ENCODE measurements at places on chromosomes 2 and 18.

DNA sequence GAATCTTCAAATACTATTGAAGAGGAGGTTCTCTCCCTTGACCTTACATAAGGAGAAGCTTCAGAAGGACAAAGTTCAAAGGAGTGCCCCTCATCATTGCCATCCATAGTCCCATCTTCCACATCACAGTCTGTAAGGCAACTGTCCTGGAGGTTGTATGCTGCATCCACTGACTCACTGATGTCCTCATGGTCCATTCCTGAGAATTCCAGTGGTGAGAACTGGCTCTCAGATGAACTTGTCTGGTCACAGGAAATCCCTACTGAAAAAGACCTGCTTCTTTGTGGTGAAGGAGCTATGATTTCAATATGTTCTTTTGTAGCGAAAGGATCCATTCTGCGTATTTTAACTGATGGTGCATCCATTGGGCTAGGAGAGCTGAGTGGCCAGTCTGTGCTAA is 52.2 kb downstream of the EIF2AK3 start:
- no peaks in the 10 kb centered on the region for H3K4me1 ChIP-seq
- H3K36me3 ChIP-seq: peaks cover 38% of the 10 kb centered on the region
- no peak overlapping the region for H3K27ac ChIP-seq
- no peak overlapping the region for H3K4me3 ChIP-seq

- H3K36me3 ChIP-seq: no peaks in the 10 kb centered on the region
- H3K4me3 ChIP-seq: no peak overlapping the region
- peaks cover 5% of the 10 kb centered on the region for H3K27me3 ChIP-seq
- H3K4me1 ChIP-seq: no peaks in the 10 kb centered on the region
Measured at GRCh38 chr2:180040146-180040925, 33.2 kb upstream of the CWC22 start.

DNA sequence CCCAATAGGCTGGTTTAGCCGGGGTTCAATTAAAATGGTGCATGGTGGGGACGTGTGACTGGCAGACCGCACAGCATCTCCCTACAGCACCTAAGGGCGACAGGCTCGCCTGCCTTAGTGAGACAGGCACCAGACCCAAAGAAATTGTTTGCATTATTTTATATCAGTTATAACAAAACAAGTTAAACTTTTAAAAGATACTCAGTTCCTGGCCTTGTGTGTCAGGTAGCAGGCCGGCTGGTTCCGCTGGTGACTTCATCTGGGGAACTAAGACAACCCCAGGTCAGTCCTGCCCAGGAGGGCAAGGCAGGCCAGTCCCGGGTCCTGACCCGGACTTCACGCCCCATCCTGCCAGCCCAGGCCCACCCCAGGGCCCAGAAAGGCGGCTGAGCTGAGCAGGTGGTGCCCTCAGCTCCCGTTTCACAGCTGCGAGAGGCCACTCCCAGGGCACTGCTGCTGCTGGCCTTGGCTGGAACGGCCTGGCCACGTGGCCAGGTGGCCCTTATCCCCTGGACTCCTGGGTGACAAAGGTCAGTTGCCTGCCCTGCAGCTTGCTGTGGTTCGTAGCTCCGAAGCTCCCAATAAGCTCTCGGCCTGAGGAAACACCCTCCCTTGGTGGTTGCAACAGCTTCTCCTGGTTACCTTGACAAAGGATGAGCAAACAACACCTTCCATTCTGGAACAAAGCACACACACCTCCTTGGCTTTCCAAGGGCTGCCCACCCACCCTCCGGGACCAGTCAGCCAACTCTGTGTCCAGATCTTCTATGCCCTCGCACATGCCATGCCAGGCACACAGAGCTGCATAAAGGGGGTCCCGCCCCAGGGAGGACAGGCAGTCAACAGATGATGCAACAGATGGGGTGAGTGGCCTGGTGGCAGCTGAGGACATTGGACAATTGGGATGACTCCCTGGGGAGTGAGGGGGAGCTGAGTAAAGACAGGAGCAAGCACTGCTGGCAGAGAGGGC is 11.3 kb upstream of the AGXT start:
- DNase-seq: no peak
- H3K4me1 ChIP-seq: no peaks in the 10 kb centered on the region
- H3K27ac ChIP-seq: no peak overlapping the region
- H3K27me3 ChIP-seq: no peaks in the 10 kb centered on the region
- H3K36me3 ChIP-seq: no peaks in the 10 kb centered on the region

DNA sequence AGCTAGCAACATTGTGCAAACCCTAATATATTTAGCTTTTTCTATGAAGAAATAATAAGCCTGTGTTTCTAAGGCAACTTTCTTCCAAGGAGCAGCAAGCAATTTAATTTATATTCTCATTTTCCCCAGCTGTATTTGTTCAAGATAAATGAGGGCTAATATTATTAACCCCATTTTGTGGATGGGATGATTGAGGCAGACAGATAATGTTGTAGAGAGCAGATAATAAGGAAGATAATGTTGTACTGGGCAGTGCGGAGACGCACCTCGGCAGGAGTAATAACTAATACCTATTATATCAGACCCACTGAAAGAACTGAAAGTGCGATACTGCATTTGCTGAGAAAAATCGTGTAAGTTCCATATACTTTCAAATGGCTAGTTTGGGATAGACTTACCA is 344.1 kb upstream of the FANCL start:
- no peak overlapping the region for H3K27ac ChIP-seq
- no peaks in the 10 kb centered on the region for H3K36me3 ChIP-seq
- H3K27me3 ChIP-seq: no peaks in the 10 kb centered on the region
- no peak overlapping the region for H3K4me3 ChIP-seq
- no peak for DNase-seq

DNA sequence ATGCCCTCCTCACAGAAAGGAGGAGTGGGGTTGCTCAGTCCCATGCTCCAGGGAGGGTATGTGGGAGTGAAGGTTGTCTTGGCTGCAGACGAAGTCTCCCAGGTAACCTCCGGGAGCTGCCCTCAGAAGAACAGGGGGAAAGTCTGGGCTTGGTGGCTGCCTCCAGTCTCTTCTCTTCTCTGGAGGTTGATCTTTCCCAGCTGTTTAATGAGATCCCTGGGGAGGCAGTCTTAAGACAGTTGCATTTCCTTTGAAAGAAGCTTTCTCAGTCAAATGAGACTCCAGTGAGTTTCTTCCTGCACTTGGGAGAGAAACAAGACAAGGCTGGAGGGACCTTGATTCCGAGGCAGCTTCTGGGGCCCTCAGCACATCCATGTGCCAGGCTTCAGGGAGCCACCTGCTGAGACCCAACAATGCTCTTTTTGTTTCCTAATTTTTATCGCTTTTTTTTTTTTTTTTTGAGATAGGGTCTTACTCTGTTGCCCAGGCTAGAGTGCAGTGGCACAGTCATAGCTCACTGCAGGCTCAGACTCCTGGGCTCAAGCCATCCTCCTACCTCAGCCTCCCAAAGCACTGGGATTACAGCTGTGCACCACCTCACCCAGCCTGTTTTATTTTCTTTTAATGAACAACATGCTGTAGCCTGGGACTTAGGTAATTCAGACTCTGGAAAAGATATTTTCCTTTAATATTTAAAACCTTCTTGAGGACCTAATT is 71.7 kb upstream of the TPO start:
- no peak for DNase-seq
- no peaks in the 10 kb centered on the region for H3K36me3 ChIP-seq

DNA sequence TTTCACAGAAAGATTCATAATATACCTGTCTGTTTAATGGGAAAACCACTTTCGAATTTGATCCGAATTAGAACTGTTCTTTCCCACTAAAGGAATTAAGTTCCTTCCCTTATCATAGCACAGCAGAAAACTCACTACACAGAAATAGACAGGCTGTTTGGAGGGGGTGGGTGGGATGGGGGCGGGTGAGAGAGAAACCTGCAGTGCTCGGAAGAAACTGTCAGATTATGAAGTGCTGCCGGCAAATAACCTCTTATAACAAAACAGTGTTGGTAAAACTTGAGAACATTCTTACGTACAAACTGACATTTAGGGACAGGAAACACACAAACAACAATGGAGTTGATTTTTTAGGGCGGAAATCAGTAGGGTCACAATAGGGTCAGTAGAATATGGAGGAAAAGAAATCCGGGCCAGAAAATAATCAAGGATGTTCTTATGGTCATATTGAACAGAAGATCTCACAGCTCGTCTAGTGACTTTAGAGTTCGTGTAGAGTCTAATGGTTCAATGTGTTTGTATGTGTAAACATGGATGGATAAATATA is 756.0 kb upstream of the LRATD1 start:
- H3K27me3 ChIP-seq: no peaks in the 10 kb centered on the region
- H3K4me3 ChIP-seq: no peak overlapping the region
- H3K4me1 ChIP-seq: no peaks in the 10 kb centered on the region
- no peak for DNase-seq

GRCh38 chr2:149744865-149745264 is 157.3 kb upstream of the MMADHC start:
- no peaks in the 10 kb centered on the region for H3K4me1 ChIP-seq
- H3K4me3 ChIP-seq: no peak overlapping the region
- H3K27ac ChIP-seq: no peak overlapping the region
- no peaks in the 10 kb centered on the region for H3K36me3 ChIP-seq
- DNase-seq: no peak

GRCh38 chr2:86275384-86275799 is 62.0 kb downstream of the REEP1 start:
- DNase-seq: no peak
- H3K4me1 ChIP-seq: no peaks in the 10 kb centered on the region
- no peaks in the 10 kb centered on the region for H3K27me3 ChIP-seq
- no peak overlapping the region for H3K4me3 ChIP-seq

- H3K36me3 ChIP-seq: no peaks in the 10 kb centered on the region
- no peak overlapping the region for H3K4me3 ChIP-seq
- no peak for DNase-seq
- H3K27me3 ChIP-seq: no peaks in the 10 kb centered on the region
Measured at GRCh38 chr18:36623681-36624190, 205.1 kb downstream of the TPGS2 start.

DNA sequence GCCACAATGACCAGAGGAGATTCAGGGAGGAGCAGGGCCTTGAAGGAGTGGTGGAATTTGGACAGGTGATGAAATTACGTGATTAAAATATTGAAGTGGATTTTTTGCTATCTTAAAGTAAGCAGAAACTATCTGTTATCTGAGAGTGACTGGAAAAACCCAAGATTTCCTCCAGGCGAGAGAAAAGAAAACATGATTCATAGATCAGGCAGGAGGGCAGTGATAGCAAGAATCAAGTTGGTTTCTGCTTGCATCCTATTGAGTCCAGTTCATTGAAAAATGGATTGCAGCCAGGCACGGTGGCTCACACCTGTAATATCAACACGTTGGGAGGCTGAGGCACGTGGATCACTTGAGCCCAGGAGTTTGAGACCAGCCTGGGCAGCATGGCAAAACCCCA is 127.8 kb downstream of the NXPH2 start:
- no peak overlapping the region for H3K4me3 ChIP-seq
- DNase-seq: no peak
- H3K36me3 ChIP-seq: no peaks in the 10 kb centered on the region
- H3K27ac ChIP-seq: no peak overlapping the region

- no peaks in the 10 kb centered on the region for H3K4me1 ChIP-seq
- H3K27ac ChIP-seq: no peak overlapping the region
- H3K4me3 ChIP-seq: no peak overlapping the region
Measured at GRCh38 chr2:161177969-161178368, 17.7 kb downstream of the TANK start.

DNA sequence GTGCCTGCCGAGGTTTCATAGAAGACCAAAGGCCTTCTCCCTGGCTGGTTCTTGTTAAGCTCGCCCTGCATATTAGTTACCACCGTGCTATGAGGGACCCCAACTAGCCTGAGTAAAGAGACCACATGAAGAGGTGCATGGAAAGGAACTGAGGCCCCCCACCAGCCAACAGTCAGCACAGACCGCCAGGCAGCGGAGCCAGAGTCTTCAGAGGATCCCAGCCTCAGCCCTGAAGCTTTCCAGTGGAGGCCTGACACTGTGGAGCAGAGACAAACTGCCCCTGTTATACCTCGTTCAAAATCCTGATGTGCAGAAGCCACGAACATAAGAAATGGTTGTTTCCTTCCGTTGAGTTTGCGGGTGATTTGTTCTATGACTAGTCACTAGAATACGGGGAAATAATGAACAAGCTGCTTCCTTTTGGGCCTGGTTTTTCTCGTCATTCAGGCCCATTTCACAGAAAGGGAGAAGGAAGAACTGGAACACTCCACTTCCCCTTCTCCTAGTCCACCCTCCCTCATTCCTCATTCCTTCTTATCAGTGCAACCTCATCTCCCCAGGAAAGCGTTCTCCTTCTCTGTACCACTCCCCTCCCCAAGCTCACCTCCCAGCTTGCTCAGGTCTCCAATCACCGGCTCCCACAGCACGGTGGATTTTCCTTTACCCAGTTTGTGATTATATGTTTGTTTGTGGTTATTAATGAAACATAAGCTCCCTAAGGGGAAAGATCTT is 3.0 kb upstream of the GLI2 start:
- no peak overlapping the region for H3K27ac ChIP-seq
- no peaks in the 10 kb centered on the region for H3K36me3 ChIP-seq
- no peaks in the 10 kb centered on the region for H3K4me1 ChIP-seq
- peaks cover 10% of the 10 kb centered on the region for H3K27me3 ChIP-seq
- DNase-seq: no peak
- no peak overlapping the region for H3K4me3 ChIP-seq

- no peak for DNase-seq
- no peaks in the 10 kb centered on the region for H3K36me3 ChIP-seq
- H3K27ac ChIP-seq: no peak overlapping the region
- no peak overlapping the region for H3K4me3 ChIP-seq
Measured at GRCh38 chr2:30275256-30275655, 43.9 kb downstream of the LBH start.

DNA sequence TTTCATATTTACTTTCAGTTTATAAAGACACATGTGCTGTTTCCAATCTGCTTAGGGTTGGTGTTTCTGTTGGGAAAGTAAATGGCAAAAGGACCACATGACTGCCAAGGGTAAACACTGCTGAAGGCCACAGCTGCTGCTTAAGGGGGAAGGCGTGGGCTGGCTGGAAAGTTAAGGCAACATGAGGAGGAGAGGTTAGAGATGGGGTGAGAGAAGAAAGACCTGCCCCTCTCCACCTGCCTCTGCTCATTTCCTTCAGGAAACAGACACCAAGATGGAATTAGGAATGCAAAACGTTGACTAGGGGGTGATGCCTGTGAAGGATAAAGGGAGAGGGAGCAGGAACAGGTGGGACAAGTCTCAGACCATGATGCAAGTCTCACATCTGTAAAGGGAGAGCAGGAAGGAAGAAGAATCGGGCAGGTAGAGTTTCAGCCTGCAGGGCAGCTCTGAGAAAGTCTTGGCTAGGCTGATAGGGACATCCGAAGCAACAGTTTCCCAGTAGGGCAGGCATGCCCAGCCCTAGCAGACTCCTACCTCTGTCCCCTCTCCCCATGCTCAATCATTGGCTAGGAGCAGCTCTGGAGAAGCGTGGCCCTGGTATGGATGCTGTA is 86.0 kb downstream of the CDC42EP3 start:
- peaks cover 66% of the 10 kb centered on the region for H3K4me1 ChIP-seq
- peak overlapping the region; percentile 22 for H3K4me3 ChIP-seq
- DNase-seq: no peak
- H3K27me3 ChIP-seq: no peaks in the 10 kb centered on the region
- no peaks in the 10 kb centered on the region for H3K36me3 ChIP-seq

Data from effector memory CD4-positive, alpha-beta T cell (primary cell).